SK-N-SH (cell line): ENCODE measurements at places on chromosomes 16 and 17.

- no peak for DNase-seq
These were observed 190.9 kb upstream of the CHMP6 start for GRCh38 chr17:80800481-80801391.

DNA sequence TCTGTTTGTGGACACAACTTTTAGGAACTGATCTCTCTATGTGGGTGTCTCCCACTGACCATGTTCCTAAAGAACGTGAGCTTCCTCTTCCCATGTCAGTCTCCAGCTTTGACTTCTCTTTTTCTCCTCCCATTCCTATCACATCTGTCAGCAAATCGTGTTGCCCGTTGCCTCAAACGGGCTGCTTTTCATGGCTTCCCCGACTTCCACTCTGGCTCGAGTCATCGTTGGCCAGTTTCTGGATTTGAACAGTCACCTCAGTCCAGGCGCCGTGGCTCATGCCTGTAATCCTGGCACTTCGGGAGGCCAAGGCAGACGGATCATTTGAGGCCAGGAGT is 5.4 kb downstream of the ABCC1 start:
- DNase-seq: no peak

- DNase-seq: peak; percentile 89
These were observed 75.2 kb upstream of the KSR1 start for GRCh38 chr17:27381007-27381501.

DNA sequence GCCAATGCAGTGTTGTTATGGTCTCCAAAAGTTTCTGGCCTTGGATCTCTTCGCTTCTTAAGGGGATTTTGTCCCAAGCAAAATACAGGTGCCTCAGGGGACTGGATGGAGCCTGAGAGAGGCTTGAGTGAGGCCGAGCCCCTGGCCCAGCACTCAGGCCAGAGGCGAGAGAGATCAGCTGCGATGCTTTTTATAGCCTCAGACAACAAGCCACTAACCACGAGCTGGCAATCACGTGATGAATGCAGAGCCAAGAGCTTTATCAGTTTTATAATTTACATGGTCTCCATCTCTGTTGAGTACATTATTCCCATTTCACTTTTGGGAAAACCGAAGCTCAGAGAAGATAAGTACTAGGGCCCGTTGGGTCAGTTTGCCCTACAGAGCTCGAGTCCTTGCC is 360.0 kb upstream of the CDH5 start:
- DNase-seq: no peak

DNA sequence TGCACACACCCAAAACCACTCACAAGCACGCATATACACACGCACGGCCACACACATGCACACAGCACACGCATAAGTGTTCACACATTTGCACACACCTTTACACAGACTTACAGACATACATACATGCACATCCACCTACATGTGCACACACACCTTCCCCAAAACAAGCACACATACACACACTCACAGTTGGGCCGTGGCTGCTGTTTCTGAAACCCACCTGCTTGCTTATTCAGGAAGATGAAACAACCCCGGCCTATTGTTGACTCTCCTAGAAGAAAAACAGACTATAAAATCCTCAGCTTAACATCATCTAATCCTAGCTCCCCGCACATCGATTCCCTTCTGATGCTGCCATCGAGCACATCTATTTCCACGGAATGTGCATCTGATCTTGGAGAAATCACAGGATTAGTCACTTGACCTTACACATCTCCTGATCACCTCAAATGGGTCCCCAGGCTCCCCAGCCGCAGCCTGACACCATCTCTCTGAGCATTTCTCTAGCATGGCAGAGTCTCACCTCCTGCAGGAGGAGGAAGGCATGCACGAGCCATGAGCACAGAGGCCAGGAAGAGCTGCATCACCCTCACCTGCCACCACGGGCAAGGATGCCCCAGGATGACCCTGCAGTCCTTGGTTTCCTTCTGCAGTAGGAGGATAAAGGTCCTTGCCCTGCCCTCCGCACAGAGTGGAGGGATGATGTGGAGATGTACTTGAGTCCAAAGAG is 105.8 kb upstream of the CDH5 start:
- DNase-seq: no peak

DNA sequence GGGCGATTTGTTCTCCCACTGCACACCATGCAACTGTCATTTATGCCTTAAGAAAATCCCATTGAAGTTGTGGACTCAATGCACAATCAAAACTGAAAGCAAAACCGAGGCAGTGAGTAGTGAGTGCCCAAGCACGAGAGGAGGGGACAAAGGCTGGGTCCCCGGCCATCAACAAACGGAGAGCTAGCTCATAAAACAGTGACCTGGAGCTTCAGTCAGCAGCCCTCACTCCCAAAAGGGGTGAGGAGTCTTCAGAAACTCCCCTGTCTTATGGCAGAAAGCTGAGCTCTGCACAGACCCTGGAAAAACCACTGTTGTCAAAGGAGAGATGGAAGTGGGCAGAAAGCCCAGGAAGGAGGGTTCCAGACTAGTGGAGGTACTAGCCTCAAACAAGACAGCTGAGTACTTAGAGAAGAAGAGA is 96.9 kb downstream of the ADCY9 start:
- no peak for DNase-seq

DNA sequence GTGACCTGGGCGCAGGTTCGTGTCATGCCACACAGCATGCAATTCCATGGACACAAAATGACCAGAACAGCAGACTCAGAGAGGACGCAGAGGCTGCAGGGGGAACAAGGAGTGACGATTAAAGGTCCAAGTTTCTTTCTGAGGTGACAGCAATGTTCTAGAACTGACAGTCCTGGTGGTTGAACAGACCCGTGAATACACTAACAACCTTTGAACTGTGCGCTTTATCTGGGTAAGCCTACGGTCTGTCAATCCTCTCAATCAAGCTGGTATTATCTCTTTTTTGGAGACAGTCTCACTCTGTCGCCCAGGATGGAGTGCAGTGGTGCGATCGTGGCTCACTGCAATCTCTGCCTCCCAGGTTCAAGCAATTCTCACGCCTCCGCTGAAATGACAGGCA is 134.1 kb downstream of the ZNF778 start:
- DNase-seq: no peak

GRCh38 chr16:53207810-53208752 is 153.3 kb downstream of the CHD9 start:
- peak; percentile 77 for DNase-seq

GRCh38 chr17:78973792-78974520 is 5.8 kb downstream of the LGALS3BP start:
- DNase-seq: peak; percentile 44

DNA sequence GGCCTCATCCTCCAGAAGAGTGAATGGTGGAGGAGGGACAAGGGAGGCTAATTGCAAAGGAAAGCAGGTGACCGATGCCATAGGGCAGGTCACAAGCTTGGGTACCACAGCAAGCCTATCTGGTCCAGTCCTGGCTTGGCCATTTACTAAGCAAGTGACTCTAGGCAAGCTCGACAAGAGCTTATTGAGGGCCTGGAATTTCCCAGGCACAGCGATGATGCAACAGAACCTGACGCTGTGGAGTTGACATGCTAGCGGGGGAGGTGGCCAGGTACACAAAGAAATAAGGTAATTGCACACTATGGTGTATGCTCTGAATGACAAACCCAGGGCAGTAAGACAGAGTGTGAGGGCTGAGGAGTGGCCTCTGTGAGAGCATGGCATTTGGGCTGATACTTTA is 98.5 kb downstream of the PGS1 start:
- no peak for DNase-seq

DNA sequence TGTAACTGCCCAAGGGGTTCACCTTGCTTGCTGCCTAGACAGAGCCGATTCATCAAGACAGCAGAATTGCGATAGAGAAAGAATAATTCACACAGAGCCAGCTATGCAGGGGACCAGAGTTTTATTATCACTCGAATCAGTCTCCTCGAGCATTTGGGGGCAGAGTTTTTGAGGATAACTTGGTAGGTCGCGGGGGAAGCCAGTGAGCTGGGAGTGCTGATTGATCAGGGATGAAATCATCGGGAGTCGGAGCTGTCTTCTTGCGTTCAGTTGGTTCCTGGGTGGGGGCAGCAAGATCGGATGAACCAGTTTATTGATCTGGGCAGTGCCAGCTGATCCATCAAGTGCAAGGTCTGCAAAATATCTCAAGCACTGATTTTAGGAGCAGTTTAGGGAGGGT is 9.1 kb downstream of the ITGAM start:
- no peak for DNase-seq

- DNase-seq: no peak
These were observed 90.4 kb upstream of the TNRC6C start for GRCh38 chr17:77867976-77868713.

DNA sequence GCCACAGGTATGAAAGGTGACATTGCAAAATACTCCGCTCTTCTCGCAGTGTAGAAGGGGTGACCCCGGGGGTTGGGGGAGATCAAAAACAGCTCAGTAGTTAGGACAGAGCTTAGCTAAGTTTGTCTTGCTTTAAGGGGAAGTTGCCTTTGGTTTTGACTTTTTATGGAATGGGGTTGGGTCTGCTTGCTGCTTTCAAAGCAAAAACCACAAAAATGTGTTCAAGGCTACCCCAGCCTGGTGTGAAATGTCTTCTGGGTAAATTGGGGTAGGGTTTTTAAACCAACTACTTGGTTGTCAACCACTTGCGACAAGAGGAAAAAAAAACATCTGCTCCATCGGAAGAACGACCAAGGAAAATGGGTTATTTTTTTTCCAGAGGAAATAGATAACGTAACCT is 6.2 kb downstream of the FUS start:
- DNase-seq: no peak

GRCh38 chr16:87053016-87053982 is 263.9 kb downstream of the C16orf95 start:
- no peak for DNase-seq

DNA sequence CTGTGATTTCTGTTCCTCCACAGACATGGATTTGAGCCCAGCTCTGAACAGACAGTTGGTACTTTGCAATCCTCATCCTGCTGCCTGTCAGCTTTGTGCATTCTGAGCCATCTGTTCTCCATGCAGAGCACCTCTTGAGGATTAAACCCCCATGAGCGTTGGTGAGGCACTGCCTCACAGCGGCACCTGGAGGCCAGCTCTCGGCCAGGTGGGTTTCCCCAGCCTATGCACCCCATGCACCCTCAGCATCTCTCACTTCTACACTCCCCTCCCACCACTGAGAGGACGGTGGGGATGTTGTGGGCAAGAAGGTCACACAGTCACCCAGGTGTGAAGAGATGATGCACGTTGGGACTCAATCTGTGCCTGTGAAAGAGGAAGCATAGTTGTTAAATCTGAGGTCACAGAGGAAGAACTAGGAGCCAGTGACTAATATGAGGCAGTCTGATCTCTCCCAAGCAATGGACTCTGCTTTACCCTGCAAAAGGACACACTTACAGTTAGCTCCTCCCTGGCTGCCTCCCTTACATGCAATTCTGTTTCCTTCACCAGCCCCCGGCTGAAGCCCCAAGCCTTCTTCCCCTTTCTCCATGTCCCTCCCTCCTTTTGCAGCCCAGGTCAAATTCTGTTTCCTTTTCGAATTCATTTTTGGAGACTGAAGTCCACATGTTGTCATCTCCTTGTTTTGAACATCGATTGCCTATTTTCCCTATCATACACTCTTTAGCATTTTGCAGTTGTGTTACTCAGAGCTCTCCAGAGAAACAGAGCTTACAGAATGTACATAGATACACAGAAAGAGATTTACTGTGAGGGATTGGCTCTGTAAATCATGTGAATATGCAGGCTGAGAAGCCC is 58.5 kb downstream of the HS3ST3B1 start:
- DNase-seq: no peak

- DNase-seq: no peak
These were observed 498 bp downstream of the SMYD4 start for GRCh38 chr17:1829216-1829591.

- peak; percentile 92 for DNase-seq
These were observed at the start of gene NPB for GRCh38 chr17:81902023-81902652. Gene NPB (plus strand): TSS chr17:81902238. CDS start chr17:81902278, 40 bp downstream.

DNA sequence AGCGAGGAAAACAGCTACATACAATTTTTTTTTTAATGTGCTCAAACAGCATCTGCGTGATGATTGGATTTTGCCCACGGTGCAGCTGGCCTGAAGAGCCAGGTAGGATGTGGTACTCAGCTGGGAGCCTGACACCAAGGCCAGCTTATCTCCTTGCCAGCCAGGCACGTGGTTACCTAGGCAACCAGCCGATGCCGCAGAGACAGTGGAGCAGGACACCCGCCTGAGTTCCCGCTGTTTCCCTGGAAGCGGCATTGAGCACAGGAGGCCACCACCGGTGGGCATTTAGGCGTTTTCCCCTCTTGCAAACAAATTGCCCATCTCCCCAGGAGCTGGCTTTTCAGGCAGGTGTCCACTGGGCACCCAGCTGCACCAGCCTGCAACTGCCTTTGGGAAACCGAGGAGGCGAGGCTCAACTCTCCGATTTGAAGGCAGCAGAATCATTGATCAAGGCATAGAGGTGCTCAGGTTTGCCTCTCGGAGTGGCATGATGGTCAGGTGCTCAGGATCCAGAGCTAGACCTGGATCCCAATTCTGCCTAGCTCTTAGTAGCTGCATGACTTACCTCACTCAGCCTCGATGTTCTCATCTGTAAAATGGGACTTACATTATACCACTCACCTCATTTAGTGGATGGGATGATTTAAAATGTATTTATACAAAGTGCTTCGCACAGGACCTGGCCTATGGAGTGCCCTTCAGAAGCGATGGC is 137.5 kb upstream of the PLCG2 start:
- peak; percentile 89 for DNase-seq
